ENCODE measurements at places on chromosomes 12 and 14.

DNA sequence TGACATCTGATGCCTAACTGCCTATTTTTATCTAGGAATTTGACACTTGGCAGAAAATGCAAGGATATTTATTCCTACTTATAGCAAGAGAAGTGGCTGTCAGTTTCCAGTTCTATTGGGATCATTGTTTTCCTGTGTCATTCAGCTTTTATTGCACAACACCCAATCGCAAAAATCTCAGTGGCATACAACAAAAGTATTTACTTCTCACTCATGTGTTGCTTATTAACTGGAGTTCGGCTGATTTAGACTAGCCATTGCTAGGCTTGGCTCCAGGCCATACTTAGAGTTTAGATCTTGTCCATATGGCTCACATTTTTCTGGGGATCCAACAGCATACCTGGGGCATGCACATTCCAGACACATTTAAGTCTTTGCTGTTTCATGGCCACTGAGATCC, 218.6 kb upstream of the SYT1 start:
- no peak for DNase-seq

GRCh38 chr14:101851736-101852405, 90.4 kb downstream of the PPP2R5C start:
- peak; percentile 80 for DNase-seq

GRCh38 chr14:79949906-79950305, 261.4 kb downstream of the DIO2 start:
- DNase-seq: no peak

DNA sequence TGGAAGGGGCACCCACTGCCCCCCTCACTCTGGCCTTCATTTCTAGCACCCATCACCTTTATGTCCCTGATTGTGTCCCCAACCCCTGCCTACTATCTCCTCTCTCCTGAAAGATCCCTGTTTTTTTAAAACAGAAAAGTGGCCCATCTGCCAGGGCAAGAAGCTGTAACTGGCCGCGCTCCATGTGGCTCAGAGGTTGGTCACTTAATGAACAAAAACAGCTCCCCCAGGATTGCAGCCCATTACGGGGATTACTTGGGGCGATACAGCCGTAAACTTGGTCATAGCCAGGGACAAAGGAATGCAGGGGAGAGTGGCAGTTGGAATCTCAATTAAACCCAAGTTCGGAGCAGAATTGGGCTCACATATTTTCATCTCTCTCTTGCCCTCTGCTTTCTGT, 34.8 kb upstream of the VSX2 start:
- no peak for DNase-seq

DNA sequence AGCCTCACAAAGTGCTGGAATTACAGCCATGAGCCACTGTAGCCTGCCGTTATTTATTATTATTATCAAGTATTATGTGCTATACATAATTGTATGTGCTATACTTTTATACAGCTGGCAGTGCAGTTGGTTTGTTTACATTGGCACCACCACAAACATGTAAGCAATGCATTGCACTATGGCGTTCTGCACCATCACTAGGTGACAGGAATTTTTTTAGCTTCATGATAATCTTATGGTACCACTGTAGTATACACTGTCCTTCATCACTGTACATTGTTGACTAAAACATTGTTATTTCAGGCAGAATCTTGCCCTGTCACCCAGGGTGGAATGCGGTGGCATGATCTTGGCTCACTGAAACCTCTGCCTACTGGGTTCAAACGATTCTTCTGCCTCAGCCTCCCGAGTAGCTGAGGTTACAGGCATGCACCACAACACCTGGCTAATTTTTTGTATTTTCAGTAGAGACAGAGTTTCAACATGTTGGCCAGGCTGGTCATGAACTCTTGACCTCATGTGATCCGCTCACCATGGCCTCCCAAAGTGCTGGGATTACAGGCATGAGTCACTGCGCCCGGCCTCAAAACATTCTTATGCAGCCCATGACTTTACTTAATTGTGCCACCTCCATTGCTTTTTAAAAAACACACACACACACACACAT, 17.1 kb downstream of the MRPL42 start:
- no peak for DNase-seq

- DNase-seq: no peak
Measured at GRCh38 chr12:43213608-43214007, 338.4 kb downstream of the ADAMTS20 start.

DNA sequence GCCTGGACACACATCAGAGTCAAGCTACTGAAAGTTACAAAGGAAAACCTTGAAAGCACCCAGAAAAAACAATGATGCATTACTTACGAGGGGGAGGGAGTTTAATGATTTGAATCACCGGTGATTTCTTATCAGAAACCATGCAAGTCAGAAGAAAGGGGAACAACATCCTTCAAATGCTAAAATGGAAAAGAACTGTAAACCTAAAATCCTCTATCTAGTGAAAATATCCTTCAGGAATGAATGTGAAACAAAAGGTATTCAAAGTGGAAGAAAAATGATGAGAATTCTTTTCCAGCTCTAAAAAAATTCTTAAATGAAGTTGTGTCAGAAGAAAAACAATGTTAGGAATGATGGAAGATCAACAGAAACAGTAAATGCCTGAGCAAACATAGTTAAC, 16.8 kb downstream of the SCAF11 start:
- DNase-seq: no peak

DNA sequence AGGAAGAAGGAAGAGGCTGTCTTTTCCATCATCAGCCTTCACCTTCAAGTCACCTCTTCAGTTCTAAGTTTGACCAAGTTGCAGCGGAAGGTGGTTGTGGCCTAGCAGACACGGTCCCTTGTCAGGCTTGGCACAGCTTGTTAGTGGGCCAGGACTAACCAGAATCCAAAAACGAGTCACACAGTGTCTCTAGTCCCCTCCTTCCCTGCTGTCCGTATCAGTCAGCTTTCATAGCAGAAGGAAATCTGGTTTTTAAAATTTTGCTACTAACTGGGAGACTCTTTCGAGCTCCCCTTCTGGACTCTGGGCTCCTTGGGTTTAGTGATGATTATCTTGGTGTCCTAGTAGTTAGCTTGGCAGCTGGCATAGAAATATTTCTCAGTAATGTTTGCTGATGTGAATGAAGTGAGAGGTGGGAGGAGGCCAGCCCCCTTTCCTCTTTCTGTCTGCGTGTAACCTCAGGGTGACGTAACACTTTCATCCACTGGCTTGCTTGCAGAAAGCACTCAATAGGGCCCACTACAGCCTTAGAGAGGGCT, 3.8 kb downstream of the ETV6 start:
- no peak for DNase-seq

- DNase-seq: peak; percentile 96
Measured at GRCh38 chr12:3752741-3753486, at the start of gene CRACR2A. CRACR2A (minus strand) TSS chr12:3753109; CDS start chr12:3696999, 56,110 bp downstream.

DNA sequence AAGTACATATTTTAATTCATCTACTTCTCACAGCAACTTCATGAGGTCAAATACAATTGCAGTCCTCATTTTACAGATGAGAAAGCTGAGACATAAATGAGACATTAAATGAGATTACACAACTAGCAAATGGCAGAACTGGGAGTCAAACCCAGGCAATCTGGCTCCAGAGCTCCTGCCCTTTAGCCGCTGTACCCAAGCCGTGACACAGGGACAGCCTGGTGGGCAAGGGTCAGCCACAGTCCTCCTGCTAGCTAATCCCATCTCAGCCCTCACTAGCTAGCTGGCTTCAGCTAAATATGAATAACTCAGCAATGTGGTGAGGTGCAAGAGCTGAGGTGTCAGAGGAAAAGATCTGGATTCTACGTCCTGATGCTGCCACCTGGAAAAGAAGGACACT, 54.8 kb downstream of the NINJ2 start:
- no peak for DNase-seq

DNA sequence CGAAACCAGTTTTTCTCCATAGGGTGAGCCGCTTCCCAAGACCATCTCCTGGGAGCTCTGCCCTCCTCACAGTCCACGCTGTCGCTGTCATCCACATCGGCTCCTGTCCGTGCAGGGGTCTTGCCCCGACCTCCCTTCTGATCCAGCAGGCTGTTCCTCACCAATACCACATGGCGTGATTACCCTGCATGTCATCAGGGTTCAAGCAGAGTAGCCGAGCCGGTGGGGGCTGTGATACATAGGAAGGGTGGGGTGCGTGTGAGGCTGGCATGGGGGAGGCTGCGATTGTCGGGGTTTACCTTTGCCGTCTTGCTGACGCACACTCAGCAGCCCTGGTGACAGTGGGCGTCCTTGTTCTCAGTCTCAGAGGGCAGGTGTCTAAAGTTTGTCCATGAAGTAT, 17.0 kb downstream of the TEDC1 start:
- DNase-seq: no peak

DNA sequence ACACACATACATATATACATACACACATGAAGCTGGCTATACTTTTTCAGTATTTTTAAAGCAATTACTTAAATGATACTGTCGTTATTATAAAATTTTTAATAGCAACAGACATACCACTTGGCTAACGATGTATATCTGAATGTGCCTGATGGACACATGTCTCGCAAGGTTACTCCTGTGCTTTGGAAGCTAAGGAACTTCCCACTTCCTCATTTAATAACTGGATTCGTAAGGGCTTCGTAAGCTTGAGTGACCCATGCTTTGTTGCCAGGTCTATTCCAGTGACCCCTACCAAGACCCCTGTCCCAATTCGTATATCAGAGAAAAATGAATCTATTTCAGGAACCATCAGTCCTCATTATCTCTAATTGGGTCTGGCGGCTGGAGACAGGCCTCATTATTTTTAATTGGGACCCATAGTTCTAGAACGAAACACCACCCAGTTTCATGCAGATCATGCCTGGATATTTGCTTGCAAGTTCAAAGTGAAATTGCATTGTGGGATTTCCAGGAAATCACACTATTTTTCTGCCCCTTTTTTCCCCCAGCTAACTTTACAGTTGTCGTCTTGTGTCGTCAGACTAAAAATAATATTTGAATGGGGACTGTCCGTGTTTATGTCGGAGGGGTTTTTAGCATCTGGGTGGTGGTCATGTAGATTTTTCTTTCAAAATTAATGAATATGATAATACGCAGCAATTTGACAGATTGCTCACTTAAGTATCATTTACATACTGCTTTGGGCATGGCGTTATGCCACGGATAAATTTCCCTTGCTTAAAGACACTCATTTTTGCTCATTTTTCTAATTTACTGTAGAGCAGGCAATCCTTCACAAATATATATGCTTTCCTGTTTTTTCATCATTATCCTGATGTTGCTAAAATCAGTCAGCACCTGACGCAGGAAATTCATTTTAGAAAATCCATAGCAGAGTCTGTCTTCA, 17.1 kb upstream of the MYO1H start:
- DNase-seq: peak; percentile 29

DNA sequence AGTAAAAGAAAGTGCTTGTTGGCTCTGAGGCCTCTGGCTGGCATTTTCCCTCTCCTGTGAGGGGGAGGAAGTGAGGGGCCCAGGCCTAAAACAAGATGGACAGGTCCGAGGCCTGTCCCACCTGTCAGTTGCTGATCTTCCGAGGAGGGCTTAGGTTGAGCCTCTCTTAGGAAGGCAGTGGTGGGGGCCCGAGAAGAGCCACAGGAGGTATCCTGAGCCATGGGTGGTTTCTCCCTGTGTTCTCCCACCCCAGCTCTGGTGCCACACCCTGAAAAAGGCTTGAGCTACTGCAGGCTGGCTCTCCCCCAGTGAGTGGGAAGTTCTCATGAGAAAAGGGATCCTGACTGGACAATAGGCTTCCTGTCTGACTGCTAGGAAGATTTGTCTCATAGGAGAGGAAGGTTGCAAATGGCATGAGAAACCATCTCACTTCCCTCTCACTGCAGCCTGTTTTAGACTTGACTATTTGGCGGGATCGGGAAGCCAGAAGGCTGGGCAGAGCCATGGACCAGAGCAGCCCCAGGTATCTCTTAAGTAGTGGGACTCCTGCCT, 72.1 kb upstream of the SRSF5 start:
- DNase-seq: no peak

GRCh38 chr14:55192054-55192621, 753 bp upstream of the DLGAP5 start:
- DNase-seq: no peak

DNA sequence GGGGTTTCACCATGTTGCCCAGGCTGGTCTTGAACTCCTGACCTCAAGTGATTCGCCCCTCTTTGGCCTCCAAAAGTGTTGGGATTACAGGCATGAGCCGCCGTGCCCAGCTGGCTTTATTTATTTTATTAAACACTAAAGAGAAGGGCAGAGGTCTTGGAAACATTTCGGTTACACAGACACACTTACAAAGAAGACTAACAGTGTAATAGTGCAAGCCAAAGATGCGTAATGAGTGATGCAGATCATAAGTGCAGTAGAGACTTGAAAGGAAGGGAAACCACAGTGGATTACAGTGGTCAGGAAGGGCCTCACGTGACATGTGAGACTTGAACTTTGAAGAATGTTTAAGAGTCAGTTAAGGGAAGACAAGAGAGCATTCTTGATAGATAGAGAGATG, 33.9 kb upstream of the CDK17 start:
- no peak for DNase-seq

DNA sequence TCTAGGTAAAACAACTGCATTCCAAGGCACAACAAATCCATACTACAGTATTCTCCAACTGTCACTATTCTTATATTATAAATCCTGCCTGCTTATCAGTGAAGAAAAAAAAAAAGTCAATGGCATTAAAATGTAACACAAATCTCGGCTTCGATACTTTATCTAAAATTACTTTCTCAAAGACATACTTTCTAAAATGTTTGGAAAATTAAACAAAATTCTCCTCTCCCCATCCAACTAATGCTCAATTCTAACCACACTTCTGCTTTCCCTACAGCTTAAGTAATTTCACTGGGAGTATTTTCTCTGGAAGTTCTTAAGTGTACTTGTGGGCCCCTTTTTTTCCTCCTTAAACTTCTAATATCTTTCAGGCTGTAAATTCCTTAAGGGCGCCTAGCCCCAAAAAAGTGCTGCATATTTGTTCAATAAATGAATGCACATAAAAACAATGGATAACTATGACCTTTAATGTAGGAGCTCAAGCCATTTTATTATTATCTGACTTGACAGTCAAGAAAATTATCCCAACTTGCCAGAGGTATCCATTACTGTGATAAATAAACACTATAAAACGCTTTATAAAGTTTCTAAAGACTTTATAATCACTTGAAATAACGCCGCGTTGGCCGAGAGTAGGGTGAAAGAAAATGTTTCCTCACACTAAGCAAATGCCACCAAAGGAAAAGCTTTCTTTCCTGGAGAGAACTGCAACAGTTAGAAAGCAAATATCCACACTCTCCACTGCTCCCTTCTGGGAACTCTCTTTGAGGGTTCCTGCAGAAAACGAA, 977 bp downstream of the HEATR5A start:
- peak; percentile 60 for DNase-seq

DNA sequence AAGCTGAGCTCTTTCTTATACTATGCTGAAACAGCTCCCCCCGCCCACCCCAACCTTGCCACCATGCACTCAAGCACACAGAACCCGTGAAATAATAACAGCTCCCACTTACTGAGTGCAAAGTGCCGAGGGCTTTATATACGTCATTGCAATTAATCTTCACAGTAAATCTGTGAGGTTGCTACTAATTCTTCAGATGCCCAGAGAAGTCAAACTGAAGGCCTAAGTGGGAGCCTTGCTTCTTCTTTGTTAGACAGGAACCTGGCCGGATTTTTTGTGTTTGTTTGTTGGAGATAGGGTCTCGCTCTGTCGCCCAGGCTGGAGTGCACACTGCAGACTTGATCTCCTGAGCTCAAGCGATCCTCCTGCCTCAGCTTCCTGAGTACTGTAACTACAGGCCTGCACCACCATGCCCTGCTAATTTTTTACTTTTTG, 34.0 kb downstream of the VCPKMT start:
- no peak for DNase-seq

GRCh38 chr12:94961256-94961824, 42.2 kb downstream of the NDUFA12 start:
- no peak for DNase-seq

- DNase-seq: peak; percentile 71
Measured at GRCh38 chr12:92570056-92570753, 132.6 kb upstream of the PLEKHG7 start.

Measured in Karpas-422 (cell line).